ENCODE measurements at places on chromosomes 11 and 22.

GRCh38 chr11:2169005-2169378, 2.6 kb downstream of the TH start:
- DNase-seq, result no peak

- DNase-seq, result no peak
Observed at GRCh38 chr11:45860764-45861510, 13.7 kb downstream of the CRY2 start.

GRCh38 chr11:12842933-12843636, 166.0 kb upstream of the RASSF10 start:
- DNase-seq, result no peak

GRCh38 chr11:128896356-128896755, 5.2 kb downstream of the KCNJ5 start:
- no peak for DNase-seq

DNA sequence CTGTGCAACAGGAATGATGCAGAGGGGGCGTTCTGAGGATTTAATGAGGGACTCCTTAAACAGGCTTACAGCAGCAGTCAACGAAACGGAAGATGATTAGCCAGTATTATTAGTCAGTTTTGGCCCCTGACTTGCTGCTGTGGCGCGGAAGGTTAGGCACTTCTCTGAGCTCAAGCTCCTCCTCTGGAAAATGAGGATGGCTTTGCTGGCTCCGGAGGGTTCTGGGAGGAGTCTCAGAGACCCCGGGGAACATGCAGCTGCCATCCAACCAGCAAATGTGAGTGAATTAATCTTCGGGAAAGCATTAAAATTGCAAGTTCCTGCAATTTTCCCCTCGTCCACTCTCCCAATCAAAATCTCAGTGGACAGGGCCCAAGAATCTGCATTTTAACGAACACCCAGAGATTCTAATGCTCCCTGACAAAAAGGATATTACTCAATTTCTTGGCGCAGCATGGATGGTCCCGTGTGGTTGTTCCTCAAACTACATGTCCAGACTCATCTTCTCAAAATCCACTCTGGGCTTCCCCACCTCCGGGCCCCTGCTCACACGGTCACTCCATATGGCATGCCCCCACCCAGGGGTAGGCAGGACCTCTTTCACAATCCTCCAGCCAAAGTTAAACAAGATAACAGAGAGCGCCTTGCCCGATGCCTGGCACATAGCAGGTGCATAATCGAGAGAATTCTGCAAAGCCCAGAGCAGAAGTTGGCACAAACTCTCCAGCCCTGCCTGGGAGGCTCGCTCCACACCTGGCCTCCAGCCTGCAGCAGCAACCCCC, 6.4 kb downstream of the ELFN2 start:
- no peak for DNase-seq

- no peak for DNase-seq
Observed at GRCh38 chr11:114137838-114138237, 78.3 kb downstream of the ZBTB16 start.

- no peak for DNase-seq
Observed at GRCh38 chr22:22446517-22446916, 62.0 kb downstream of the ZNF280B start.

GRCh38 chr11:15532432-15532831, 417.7 kb downstream of the INSC start:
- no peak for DNase-seq

DNA sequence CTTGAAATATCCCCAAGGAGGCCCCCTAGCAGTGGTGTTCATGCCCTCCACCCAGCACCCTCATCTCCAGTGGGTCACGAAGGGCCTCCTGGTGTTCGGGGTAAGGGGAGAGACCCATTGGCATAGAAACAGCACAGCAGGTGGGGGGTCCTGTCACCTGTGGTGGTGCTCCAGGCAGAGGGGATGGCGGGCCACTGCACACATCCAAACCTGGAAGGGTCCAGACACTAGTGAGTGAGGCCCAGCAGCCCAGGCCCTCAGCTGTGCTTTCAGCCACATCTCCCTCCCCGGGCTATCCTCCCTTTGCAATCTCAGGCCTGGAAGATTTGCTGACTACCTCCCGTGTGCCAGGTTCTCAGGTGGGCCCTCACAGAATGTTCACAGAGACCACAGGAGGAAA, 59.4 kb upstream of the LYVE1 start:
- DNase-seq, result no peak

DNA sequence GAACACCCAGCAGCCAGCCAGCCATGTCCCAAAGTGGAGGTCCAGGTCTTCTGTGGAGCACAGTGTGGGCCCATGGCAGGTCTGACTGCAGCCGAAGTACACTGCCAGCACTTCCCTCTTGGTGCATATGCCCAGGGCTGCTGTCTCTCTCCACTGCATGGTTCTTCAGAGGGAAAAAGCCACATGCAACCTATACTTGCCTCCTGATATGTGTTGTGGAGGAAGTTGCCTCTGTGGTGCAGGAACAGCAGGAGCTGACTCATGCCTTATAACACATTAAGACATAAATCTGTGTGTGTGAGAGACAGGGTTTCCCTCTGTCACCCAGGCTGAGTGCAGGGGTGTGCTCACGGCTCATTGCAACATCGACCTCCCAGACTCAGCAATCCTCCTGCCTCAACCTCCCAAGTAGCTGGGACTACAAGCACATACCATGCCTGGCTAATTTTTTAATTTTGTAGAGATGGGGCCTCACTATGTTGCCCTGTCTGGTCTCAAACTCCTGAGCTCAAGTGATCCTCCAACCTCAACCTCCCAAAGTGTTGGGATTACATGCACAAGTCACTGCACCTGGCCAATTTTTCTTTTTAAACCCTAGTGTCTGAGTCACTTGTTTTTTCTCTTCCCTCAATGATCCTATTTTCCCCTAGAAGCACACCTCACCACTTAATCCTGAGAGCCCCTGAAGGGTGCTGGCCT, 98.8 kb downstream of the MPPED2 start:
- no peak for DNase-seq

GRCh38 chr11:69587454-69588090, 53.4 kb upstream of the CCND1 start:
- DNase-seq, result no peak

DNA sequence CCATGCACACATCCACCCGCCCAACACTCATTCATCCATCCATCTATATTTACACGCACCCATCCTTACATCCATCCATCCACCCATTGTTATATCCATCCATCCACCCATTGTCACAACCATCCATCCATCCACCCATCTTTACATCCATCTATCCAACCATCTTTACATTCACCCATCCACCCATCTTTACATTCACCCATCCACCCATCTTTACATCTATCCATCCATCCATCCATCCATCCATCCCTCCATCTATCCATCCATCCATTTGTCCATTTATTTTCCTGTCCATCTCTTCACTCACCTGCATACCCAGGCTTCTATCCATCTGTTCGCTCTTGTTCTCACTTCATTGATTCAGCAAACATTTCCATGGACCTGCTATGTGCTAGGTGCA, 49.8 kb downstream of the SGSM1 start:
- no peak for DNase-seq

DNA sequence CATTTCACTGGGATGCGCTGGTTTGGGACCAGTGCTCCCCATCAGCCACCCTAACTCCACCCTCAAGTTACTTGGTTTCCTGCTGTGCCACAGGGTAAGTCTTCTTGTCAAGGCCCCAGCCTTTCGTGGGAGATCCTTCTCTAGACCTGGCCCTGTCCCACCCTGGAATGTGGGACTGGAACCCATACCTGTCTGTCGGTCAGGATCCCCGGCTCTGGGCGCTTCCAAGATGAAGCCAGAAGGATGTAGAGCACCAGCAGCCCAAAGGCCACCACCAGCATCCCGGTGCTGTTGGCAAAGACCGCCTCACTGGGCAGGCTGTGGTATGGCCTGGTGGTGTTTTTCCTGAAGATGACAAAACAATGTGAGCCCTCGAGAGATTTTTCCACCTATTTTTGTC, 10.9 kb downstream of the CYB561A3 start:
- DNase-seq, result no peak

DNA sequence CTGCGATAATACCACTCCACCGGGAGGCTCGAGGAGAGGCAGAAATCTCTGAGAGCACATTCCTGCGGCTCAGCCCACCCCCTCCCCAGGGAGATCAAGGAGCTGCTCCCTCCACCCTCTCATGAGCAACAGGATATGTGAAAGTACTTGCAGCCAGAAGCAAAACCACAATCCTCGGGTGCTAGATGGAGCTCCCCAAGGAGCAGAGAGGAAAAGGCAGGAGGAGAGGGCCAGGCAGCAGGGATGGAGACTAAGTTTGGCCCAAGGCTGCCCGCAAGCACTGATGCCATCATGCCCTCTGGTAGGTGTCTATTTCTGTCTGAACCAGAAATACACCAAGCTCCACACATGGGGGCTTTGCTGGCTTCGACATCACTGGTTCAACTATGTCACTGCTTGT, 22.3 kb downstream of the VPS37C start:
- no peak for DNase-seq

DNA sequence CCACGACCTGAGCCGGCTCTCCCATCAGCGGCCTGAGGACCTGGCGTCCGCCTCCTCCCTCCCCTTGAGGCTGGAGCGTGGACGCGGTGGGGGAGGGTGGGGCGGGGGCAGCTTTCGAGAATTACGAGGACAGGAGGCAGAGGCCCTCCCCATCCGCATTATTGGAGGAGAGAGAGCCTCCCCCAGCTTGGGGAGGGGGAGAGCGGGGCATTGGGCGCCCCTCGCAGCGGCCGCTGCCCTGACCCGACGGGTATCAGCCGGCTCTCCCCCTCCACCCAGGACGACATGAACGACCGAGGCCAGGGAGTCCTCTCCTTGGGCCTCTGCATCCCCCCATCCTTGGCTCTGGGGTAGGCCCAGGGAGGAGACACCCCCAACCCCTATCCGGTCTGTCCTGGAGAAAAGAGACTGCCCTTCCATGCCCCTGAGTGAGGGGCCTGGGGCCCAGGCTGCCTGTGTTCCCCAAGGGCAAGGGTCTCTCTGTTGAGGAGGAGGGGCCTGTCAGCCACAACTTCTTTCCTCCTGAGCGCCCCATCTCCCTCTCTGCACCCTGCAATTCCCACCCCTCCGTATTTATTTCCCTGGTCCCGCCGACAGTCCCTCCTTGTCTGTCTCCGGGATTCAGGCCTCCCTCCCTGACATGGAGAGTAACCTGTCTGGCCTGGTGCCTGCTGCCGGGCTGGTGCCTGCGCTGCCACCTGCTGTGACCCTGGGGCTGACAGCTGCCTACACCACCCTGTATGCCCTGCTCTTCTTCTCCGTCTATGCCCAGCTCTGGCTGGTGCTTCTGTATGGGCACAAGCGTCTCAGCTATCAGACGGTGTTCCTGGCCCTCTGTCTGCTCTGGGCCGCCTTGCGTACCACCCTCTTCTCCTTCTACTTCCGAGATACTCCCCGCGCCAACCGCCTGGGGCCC, 495 bp downstream of the GPR137 start:
- no peak for DNase-seq

DNA sequence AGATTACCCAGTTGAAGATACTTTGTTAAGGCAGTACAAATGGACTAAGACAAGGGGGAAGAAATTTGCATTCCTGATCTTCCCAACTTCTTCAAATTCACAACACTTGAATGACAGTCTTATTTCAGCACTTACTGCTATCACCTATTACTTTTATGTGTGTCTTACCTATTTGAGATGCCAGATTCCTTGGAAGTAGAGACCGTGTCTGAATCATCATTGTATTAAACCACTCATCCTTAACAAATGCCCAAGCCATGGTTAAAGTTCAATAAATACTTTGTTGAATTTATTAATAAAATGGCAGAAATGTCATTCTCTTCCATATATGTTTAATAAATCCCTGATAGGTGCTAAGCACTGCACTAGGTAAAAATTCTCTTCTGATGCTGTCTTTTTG, 18.3 kb downstream of the SC5D start:
- DNase-seq, result no peak

- no peak for DNase-seq
Observed at GRCh38 chr22:43310311-43310710, 32.9 kb downstream of the SCUBE1 start.

- DNase-seq, result no peak
Observed at GRCh38 chr11:22405377-22405776, 67.2 kb downstream of the SLC17A6 start.

DNA sequence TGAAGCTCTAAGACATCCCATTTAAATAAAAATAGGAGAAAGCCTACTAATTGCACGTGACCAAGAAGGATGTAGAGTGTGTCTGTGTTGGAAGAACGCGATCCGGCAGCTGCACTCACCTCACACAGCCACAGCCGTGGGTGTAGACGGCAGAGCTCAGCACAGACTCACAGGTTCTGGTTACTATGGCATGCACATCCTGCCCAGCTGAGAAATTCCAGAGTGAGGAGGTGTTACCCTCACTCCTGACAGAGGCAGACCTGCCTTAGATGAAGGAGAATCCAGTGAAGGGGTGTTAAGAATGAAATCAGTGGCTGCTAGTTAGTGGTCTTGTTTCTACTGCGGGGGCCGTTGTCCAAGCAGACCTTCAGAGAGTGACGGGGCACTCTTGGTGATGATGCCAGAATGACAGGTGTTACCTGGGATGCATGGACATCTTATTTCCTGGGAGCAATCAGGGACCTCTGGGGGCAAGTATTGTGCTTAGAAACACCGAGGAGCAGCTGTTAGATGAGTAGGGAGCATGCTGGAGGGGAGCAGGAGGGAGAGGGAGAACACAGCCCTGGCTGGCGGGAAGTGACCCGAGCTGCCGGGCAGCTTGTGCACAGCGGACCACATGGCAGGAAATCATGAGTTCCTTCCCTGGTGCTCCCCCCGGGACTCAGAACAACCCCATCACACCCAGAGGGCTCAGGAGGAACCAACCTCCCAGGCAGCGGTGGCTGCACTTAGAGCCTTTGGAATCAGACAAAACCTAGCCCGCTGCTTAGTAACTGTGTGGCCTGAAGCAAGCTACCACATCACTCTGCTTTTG, 12.3 kb downstream of the KCNJ5 start:
- DNase-seq, result no peak

- DNase-seq, result no peak
Observed at GRCh38 chr22:40932396-40932795, 18.8 kb upstream of the RBX1 start.

DNA sequence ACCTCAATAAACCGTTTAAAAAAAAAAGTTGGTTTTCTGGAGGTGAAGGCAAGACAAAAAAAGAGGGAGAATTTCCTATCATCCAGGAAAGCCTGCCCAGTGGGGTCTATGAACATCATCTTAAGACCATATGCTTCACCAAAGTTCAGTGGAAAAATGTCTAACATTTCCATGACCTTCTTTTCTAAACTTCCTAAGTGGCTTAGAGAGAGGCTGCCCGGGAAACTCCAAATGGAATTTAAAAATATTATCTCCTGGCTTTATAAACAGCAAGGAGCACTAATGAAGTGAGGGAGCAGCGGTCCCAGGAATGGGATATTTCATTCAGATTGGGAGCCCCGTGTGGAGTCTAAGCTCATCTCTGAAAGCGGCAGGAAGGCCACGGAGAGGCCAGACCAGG, 46.9 kb downstream of the ETS1 start:
- DNase-seq, result no peak

GRCh38 chr11:85886089-85887056, 31.2 kb downstream of the CCDC83 start:
- no peak for DNase-seq

Data from activated CD4-positive, alpha-beta T cell treated with anti-CD3 and anti-CD28 coated beads, Interleukin-2, amount 50 U/mL, for 1 hour (primary cell).